Activated CD4-positive, alpha-beta memory T cell treated with anti-CD3 and anti-CD28 coated beads for 36 hours (primary cell): ENCODE measurements at places on chromosomes 2 and 18. TPM values are rescaled to one million over a fixed set of nuclear protein-coding genes. Genes with fewer than 3 reads are reported as not detected.

DNA sequence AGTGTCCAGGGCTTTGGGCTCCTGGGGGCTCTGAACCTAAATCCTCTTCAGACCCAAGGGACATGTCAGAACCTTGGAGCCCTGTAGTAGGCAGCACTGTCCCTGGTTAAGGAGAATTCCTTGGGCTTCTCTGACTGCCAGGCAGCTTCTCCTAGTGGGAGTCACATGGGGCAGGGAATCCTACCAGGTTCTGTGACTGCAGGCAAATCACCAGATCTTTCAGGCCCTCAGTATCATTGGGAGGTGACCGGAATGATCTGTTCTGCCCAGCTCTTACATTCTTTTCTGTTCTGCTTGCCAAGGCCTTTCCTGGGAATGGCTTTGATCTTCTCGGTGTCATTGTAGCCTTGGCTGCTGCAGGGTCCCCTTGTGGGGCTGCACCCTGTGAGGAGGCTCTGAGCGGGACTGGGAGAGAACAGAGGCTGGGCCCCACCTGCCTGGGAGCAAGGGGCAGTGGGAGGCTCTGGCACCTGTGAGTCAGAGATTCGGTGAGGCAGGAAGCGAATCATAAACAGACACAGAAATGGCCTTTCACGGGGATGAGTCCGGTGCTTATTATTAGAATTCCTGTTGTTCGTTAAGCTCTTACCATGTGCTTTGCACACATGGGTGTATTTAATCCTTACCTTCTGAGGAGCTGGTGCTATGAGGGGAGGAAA is 14.1 kb downstream of the CEP68 start:
- DNase-seq: peak; percentile 41
- H3K36me3 ChIP-seq: peaks cover 8% of the 10 kb centered on the region
- H3K27me3 ChIP-seq: no peaks in the 10 kb centered on the region
- H3K27ac ChIP-seq: peak overlapping the region; percentile 81

- peak; percentile 37 for DNase-seq
- peaks cover 12% of the 10 kb centered on the region for H3K36me3 ChIP-seq
- H3K27me3 ChIP-seq: peaks cover 3% of the 10 kb centered on the region
- H3K27ac ChIP-seq: peak overlapping the region; percentile 87
Observed at GRCh38 chr2:240024766-240025165, 376 bp downstream of the NDUFA10 start.

Gene ANKRD30B
- not detected for total RNA-seq

DNA sequence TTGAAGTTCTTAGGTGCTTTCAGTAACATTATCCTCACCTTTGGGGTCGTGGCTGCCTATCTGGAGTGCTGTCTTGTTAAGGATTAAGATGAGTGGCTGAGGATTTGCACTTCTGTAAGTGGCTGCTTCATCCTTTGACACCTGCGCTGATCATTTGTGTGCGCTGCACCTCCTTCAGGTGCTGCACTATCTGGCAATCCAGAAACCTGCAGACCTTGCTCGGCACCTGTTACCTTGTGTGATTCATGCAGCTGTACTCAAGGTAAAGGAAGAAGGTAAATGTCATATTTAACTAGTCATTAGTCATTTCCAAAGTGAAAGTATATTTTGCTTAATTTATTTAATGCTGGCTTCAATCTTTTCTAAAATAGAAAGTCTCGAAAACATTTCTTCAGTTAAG is 110.3 kb downstream of the RAB3GAP1 start:
- peaks cover 31% of the 10 kb centered on the region for H3K36me3 ChIP-seq
- H3K4me3 ChIP-seq: no peak overlapping the region
- H3K4me1 ChIP-seq: peaks cover 13% of the 10 kb centered on the region
- H3K27ac ChIP-seq: no peak overlapping the region
